ENCODE measurements at places on chromosomes 12 and 14. TPM values are rescaled to one million over a fixed set of nuclear protein-coding genes. Genes with fewer than 3 reads are reported as not detected.

DNA sequence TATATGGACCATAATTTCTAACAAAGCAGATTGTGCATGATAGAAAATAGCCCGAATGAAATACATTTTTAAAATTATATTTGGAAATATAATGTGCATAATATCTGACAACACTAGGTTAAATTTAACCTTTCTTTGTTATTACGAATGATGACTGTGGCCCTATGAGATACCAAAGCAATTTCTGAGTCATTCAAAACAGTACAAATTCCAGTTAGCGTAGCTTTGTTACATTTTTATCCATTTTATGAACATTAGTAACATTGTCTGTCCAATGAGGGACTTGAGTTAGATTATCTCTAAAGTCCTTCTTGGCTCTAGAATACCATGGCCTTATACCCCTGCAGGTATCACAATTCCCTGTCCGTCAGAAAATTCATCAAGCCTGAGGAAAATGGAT, 39.0 kb upstream of the REP15 start:
- DNase-seq = peak; percentile 47

- DNase-seq = peak; percentile 90
These were observed 36.6 kb downstream of the DCAF4 start for GRCh38 chr14:72962829-72963312.

DNA sequence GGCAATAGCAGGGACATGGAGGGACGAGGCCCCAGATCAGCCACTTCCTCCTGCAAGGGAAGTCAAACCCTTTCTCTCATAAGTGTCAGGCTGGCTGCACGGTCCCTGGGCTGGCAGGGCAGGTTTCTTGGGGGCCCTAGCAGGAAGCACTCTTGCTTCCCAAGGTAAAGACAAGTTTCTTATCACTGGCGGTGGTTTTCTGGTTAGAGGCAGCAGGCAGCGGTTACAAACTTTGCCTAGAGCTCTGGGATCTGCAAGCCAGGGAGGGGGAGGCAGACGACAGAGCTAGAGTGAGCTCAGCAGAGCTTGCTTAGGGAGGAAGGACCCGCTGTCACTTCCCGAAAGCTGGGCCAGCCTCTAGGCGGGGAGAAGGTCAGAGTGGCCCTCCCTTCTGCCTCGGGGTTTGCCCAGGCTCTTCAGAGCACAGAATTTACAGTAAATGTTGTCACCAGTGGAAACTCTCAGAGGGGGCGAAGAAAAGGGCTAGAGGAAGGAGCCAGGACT, 20.4 kb downstream of the BATF start:
- peak; percentile 60 for DNase-seq

GRCh38 chr12:31528095-31528494, 62.8 kb downstream of the DENND5B start:
- no peak for DNase-seq

GRCh38 chr12:88580051-88580871, at the start of gene KITLG:
Gene KITLG (minus strand): TSS chr12:88580471. CDS start chr12:88580278, 193 bp downstream.
- peak; percentile 88 for DNase-seq

GRCh38 chr12:65637774-65638173, 186.5 kb upstream of the HMGA2 start:
- DNase-seq = peak; percentile 55

GRCh38 chr12:124917135-124917840, 2.8 kb upstream of the UBC start:
- peak; percentile 100 for DNase-seq

- DNase-seq = no peak
These were observed 16.1 kb upstream of the HDAC7 start for GRCh38 chr12:47835831-47836155.

- DNase-seq = no peak
These were observed 19.4 kb downstream of the FCF1 start for GRCh38 chr14:74732387-74732786.

DNA sequence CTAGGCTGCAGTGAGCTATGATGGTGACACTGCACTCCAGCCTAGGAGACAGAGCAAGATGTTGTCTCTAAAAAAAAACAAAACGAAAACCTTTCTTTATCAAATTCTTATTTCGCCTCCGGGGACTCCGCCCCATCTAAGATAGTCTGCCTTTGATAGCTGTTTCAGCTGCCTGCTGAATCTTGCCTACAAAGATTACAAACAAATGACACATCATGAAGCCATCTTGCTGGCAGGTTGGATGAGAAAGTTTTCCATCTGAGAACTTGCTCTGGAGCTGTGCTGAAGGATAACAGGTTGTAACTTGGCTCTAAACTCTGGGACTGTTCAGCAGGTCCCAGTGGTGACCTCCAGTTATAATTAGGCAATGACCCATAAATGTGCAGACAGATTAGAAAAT, 41.8 kb upstream of the AEBP2 start:
- peak; percentile 26 for DNase-seq

DNA sequence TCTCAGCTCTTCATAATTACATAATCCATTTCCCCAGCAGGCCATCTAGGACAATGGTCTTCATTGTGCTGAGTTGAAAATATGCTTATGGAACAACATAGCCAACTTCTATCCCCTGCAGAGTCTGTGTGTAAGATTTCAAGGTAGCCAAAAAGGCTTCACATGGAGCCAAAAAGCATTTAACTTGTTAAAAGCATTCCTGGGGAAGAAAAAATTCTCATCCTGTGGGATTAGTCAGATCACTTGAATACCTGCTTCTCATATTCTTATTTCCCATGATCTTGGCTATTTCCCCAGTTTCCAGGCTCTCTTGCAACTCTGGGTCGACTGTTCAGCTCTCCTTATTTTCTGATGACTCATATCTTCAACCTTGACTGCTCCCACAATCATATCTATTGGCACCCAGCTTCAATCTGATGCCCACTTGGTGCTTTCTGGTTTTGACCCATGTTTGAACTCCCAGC, 178.9 kb downstream of the KLHL28 start:
- peak; percentile 96 for DNase-seq

- no peak for DNase-seq
These were observed 48.2 kb upstream of the PSMA6 start for GRCh38 chr14:35243956-35244355.

GRCh38 chr14:88064841-88065240, 59.9 kb downstream of the GPR65 start:
- no peak for DNase-seq

- DNase-seq = no peak
These were observed 56.5 kb upstream of the RPH3A start for GRCh38 chr12:112734859-112735695.

DNA sequence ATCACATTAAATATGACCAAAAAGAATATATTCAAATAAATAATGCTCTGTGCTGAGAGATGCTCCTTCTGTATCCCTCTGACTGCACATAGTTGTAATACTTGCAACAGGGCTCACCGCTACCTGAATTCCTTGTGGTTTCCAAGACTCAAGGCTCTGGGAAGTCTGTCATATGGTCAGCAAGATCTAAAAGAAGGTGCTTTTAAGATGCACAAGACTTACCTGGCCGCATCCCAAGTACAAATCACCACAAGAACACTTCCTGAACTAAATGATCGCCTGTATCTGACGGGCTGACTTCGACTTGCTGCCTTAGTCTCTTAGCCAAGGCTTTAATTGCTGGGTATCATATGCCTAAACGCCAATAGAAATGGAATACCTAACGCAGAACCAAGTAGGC, 67.2 kb downstream of the HECTD4 start:
- DNase-seq = no peak

DNA sequence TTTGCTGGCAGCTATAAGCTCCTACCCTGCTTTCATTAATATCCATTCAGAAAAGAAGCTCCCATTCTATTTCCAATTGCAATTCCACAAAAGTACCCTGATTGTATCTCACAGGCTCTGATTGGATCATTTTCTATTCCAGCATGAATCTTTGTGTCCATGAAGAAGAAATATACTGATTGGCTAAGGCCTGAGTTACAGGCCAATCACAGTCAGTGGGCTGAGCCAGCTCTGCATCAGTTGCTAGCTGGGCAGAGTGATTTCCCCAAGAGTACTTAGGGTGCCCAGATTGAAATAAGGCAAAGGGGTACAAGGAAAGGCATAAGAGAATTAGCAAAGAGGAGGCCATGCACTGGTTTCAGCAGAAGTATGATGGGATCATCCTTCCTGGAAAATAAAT, 14.4 kb downstream of the ART4 start:
- no peak for DNase-seq

DNA sequence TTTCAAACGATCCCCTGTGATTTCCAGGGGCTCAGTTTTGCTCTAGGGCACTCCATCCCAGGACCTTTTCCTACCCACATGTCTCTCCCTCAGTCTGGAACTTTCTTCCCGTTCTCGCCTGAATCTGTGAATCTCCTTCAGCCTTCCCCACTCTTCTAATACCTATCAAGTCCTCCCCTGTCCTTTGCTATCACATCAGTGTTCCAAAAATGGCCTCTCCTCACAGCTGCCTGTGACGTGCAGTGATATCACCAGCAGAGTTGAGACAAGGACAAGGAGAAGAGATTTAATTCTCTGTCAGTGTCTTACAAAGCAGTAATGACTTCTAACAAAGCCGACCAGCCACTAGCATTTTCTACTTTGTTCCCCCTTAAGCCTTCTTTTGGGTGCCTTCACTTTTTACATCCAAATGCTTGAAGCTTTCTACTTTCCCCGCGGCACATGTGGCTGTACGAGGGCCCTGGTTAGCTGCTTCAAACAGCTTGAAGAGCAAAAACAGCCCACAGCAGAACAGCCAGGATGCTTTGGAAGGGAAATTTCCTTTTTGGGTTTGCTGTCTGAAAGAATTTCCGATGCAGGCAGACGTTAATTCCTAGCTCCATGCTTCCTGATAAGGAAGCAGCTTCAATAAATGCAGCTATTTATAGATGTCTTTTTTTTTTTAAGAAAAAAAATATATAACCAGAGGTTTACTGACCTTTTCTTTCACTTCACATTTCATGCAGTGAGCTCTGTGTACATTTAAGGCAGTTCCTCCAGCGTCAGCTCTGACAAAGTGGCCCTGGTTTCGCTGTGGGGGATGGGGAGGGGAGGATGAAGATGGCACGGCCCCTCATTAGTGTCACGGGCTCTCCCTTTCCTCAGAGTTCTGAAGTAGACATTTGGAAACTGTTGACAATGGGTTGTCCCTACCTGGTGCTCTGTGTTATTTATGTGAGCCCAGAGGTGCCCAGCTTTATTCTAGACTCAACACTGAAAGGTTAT, 109.3 kb downstream of the ETV6 start:
- DNase-seq = peak; percentile 53

DNA sequence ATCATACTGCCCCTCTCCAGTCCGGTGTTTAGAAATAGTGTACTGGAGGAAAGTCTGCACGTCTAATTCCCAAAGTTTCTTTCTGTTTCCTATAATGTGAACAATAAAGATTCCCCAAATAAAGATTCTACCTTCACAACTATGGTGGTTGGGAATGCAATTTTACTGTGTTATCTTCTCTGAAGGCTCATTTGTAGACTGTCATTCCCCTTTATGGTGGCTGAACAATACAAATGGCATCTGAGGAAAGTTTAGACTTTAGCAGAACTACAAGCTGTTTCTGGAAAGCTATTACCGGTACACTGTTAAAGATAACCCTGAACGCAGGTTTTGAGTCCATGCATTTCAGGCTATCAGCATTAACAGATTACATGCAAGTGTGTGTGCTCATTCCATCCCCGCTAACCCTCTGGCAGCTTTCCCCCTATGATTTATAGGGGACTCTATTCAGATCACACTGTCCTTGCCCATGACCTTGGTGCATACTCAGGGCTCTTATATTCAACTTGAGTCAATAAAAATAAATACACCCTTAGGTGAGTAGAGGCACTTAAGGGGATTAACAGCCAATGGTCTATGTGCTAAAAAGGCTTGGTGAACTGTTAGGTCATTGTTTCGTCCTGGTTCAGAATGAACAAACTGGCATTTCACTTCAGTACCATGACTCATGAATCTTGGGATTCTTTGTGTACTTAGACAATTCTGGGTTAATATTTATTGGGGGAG, 60.7 kb upstream of the PYGL start:
- DNase-seq = peak; percentile 66

- no peak for DNase-seq
These were observed 58.4 kb downstream of the FAM222A start for GRCh38 chr12:109771746-109772621.

CCDC184 gene
- total RNA-seq = 1.1 TPM

KRT78 gene
- total RNA-seq = not detected

GNB3 gene
- total RNA-seq = 3.4 TPM

COPS7A gene
- total RNA-seq = 71.1 TPM

NANOG gene
- 0.16 TPM for total RNA-seq

RAN gene
- 564 TPM for total RNA-seq

TOMM20L gene
- not detected for total RNA-seq

OSBPL8 gene
- total RNA-seq = 133 TPM

SDR9C7 gene
- total RNA-seq = not detected

PRH2 gene
- total RNA-seq = not detected

TSPAN19 gene
- total RNA-seq = not detected
